Type B pancreatic cell (in vitro differentiated cells): ENCODE measurements at places on chromosomes 1 and 21. TPM values are rescaled to one million over a fixed set of nuclear protein-coding genes. Genes with fewer than 3 reads are reported as not detected.

GRCh38 chr1:9687874-9688582, 36.5 kb downstream of the PIK3CD start:
- DNase-seq, result no peak

GRCh38 chr1:64248065-64248464, 44.6 kb downstream of the UBE2U start:
- DNase-seq, result no peak

The UTS2 gene
- not detected in 2 replicates for total RNA-seq

The IGSF21 gene
- 0.67 and 0.94 TPM in 2 replicates for total RNA-seq
